Nucleus accumbens (tissue), 56 donors: ENCODE measurements at places on chromosomes 4 and X.

GRCh38 chr4:6910340-6910959, 824 bp downstream of the TBC1D14 start:
- DNase-seq = no peak

DNA sequence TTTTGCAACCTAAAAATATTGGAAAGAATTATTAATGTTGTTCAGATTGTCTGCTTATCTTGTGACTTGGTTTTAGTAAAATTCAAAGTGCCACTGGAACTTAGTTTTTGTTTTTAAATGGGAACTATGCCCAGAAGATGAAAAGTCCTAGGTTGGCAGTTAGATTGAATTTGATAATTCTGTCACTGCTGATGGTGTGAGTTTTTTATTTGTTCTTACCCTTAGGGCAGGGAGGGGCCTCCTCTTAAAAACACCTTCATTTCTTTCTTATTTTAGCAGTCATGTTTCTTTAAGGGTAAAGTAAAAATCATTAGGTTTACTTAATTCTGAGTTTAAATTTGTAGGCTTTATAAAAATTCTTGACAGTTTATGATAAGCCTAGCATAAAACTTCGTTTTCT, 80.6 kb downstream of the AFF1 start:
- no peak for DNase-seq

DNA sequence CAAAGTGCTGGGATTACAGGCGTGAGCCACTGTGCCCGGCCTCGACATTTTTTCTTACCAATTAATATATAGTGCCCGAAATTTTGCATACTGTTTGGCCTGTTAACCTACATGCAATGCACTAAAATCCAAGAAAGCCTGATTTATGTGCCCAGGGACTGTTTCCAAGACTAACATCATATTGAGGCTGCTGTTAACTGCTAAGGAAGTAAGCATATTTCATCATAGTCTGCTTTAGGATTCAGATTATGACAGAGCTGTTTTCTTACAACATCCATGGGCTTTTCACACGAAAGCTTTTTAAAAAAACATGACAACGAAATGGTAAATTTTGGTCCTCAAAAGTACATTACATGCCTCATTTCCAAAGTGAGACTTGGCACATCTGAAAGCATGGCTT, 84.4 kb downstream of the STOX2 start:
- no peak for DNase-seq

DNA sequence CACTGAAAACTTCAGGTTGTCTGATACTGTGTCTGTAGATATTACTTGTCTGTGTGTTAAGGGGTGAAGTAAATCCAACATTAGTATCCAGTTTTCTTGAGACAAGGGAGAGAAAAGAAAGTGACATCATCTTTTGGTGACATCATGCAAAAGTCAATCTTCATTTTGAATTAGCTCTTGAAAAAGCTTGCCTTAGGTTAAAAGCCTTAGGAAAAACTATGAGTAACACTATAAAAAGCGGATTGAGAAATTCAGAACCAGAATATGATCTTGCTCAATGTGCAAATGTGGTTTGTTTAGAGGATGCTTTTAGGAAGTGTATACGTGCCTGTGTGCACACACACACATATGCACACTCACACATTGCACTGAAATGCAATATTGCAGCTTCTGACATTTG, 345.8 kb upstream of the CASK start:
- no peak for DNase-seq

- no peak for DNase-seq
These were observed 96.2 kb upstream of the ATP6AP2 start for GRCh38 chrX:40484408-40485091.

DNA sequence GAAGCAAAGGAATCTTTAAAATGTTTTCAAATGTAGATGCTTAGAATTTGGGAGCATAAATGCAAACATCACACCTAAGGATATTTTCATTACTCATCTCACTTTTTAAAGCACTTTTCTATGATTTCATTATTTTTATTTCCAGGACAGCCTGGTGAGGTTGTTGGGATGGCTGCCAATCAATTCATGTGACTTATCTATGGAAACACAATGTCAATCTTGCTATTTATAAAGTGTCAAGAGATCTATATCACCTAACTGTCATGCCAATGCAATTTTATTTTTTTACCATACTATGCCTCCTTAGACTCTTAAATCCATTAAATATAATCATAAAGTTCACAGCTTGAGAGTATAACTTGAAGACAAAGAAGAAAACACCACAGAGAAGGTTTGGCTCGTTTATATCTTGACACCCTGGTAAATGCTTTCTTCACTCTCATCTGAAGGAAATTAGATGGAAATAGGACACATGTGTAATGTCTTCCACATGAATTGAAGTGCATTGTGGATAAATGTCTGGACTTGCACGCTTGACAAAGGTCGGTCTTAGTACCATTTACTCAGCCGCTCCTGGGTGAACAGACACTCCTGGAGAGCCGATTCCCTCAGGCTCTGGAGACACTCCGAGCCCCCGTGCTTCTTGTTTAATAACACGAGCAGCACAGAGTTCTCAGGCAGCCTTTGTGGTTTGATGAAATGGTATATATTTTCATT, 425.7 kb upstream of the FAT1 start:
- no peak for DNase-seq

DNA sequence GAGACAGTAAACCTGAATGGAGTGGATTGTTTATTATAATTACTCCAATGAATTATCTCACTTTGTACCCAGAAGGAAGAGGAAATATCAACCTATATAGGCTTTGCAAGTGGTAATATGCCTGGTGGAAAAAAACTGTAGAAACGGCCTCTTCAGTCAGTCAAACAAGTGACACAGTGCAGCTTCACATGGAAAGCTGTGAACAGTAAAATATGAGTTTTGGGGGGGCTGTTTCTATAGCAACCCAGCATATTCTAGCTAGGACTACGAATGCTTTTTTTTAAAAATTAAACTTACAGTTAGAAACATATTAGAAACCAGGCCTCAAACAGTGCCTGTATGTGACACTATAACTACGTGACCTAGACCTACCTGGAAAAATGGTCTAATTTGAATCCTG, 150.1 kb downstream of the PPP1R2C start:
- no peak for DNase-seq

DNA sequence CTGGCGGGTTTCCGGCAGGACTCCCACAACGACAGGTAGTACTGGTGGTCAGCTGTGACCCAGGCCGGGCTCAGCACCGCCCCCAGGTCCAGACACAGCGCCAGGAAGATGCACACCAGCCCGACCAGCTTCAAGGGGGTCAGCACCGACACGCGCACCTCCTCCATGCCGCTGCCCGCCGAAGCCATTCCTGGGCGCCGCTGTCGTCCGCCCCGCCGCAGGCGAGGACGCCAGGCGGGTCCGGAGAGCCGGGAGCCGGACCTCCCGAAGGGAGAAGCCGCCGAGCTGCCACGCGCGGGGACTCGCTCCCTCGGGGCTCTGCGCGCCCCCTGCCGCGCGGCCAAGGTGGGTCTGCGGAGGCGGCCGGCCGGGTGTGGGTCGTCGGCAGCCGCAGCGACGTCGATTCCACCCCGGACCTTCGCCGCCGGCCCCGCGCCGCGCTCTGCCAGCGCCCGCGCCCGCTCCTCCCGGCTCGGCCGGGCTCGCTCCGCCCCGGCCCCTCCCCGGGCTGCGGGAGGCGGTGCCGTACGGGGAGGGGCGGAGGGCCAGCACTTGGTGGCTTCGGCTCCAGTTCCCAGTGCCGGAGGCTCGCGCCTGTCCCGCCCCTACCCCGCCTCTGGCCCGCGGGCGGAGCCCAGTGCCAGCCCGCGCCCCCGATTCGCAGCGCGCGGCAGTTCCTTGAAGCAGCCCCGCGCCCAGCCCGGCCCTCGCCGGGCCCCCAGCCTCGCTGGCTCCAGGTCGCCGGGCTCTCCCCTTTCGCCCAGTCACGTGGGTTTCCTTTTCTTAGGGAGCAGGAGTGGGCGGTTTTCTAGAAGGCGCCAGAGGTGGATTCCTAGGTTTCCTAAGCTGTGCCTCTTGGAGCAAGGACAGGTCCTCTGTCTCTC, at the start of gene TMEM47:
TMEM47 (minus strand) TSS at position 444 of the 884 bp plus-strand sequence; CDS start at position 188, 256 bp downstream.
- peak; percentile 55 for DNase-seq

DNA sequence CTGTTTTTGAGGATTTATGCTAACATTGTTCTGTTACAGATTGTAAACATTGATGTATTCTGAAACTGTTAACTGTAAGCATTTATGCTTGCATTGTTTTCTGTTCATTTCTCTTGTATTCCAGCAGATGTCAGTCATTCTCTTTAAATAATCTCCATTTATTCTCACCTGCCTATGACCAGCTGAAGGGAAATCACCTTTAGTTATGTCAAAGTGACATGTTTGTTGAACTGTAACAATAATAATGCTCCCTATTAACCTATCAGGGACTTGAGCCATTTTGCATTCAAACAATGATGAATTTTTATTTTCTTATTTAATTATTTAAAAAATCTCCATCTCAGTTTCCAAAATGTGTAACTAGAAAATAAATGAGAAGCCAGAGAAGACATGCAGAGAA, 58.0 kb downstream of the SPCS3 start:
- no peak for DNase-seq

GRCh38 chrX:12978205-12979025, 3.5 kb downstream of the TMSB4X start:
- no peak for DNase-seq

GRCh38 chrX:74614093-74614909, at the start of gene RLIM:
Gene RLIM (minus strand): TSS chrX:74614624. CDS start chrX:74595977, 18,647 bp downstream.
- peak; percentile 80 for DNase-seq

- no peak for DNase-seq
These were observed 53.0 kb upstream of the KLF3 start for GRCh38 chr4:38610966-38611431.

DNA sequence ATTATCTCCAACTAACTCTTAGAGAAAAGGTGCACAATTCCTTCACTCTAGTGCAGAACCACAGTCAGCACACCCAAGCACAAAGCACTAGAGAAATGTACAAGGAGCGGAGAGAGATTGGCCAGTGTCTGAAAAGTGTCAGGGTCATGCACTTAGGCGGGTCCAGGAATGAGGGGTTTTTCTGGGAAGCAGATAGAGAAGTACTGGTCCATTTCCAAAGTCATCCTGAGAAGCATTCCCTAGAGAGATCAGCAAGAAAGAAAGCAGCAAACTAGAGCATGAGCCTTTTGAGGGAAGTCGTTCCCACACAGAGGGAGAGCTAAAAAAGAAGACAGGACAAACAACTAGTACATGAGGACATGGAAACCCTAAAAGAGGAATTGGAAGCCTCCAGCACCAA, 168.1 kb upstream of the MAP3K15 start:
- DNase-seq = no peak

- no peak for DNase-seq
These were observed 55.3 kb downstream of the SOD3 start for GRCh38 chr4:24850674-24851073.

DNA sequence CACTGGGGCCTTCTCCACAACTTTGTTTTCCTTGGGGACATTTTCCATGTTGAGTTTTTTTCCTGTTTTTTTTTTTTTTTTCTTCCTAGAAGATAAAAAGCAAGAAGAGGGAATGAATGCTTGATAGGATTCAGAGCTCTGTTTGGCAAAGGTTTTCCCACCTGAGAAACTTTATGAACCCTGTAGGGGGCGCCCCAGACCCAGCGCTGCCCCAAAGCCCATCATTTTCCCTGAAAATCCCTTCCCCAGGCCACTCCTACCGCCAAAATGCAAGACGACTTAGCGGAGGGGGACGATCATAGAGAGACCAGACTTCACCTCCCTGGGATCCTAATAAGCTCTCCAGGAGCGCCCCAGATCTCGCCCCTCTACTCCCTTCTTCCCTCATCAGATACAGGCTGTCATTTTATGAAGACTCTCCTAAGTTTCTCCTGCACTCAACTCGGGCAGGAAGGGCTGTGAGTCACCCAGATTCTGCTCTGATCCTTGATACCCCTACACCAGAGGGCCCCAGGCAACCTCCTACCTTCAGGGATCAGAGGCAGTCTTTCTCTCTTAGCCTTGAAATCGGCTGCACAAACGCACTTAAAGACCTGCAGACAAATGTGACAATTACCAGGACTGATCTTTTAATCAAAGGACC, 1.4 kb downstream of the BEX5 start:
- no peak for DNase-seq

DNA sequence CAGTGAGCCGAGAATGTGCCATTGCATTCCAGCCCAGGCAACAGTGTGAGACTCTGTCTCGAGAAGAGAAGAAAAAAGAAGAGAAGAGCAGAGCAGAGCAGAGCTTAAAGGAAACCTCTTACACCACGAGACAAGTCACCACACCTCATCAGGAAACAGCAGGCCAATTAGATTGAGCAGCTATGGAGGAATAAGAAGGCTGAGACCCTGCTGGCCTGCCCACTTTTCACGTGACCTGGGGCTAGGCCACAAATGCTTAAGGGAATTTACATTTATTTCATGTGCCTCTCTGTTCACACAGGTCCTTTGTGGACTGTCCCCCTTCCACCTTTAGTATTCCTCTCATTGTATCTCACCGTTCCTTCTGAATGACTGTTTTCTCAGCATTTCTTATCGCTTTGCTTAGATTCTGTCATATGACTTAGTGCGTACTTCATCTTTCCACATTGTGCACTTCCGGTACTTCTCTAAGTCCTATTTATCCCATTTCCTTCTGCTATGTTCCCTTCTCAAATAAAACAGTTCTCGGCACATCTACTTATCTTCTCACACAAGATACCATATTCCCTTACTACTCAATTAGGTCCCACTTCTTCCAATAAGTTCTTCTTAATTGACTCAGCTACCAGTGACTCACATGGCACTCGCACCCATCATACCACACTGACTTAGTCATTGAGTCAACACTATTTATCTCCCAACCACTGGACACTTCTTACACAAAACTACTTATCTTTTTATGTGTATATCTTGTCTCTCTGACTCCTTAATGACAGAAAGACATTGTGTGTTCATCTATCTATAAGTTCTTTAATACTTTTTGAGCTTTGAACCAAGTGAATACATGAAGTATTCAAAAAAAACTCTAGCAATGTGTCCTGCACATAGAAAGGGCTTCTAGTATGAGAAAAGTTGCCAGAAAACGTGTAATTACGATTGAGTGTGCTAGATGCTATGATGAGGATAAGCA, 11.0 kb downstream of the CUL4B start:
- DNase-seq = no peak

GRCh38 chr4:76233083-76233482, 18.4 kb upstream of the FAM47E start:
- no peak for DNase-seq

DNA sequence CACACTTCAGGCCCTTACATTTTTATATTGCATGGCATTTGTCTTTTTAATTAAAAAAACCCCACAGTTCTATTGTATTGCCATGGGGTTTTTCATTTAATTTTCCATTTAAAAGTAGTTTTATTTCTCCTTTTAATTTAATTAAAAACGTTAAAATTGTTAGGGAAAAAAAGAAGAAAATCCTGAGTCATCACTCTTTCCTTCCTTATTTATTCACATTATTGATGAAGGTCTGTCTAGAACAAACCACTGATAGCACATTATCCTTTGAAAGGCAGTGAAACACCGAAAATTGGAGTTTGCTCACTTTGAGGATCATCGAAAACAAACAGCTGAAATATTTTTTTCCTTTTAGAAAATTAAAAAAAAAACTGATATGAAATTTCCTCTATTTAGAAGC, 759.7 kb upstream of the MAGEB2 start:
- DNase-seq = no peak
